ENCODE measurements at places on chromosomes 11 and 22.

- no peak for DNase-seq
Observed at GRCh38 chr11:67332081-67332691, 21.2 kb downstream of the POLD4 start.

DNA sequence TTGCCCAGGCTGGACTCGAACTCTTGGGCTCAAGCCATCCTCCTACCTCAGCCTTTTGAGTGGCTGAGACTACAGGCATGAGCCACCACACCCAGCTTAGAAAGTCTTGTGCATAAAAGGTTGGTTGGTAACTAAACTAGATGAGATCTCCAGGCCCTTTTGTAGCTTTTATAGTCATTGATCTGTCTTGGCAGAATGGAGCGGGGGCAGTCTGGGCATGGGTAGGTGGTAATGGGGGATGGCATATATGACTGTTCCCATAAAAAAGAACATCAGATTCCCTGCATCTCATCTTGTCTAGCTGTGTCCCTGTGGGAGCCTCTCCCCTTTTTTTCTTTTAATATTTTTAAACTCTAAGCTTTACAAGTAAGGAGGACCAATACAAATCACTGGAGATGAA is 30.2 kb downstream of the ABCC8 start:
- DNase-seq, result no peak

- peak; percentile 42 for DNase-seq
Observed at GRCh38 chr11:77779935-77780334, 40.6 kb downstream of the RSF1 start.

DNA sequence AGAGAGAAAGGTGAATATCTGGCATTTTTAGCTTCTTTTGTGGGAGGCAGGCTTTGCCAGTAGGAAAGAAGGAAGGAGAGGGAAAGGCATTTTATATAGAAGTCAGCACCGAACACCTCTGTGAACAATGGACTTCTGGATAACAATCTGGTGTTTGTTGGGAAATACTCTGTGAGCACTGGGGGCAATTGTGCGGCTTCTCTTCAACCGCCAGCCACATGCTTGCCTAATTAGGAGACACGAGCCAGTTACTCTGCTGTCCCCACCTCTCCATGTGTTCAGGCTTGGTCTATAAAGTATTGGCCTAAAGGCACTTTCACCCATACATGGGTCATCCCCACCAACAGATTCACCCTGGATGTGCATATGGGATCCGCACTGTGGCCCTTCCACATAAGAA is 523.6 kb downstream of the NTM start:
- no peak for DNase-seq

- peak; percentile 62 for DNase-seq
Observed at GRCh38 chr11:131666006-131666405, 295.6 kb downstream of the NTM start.

DNA sequence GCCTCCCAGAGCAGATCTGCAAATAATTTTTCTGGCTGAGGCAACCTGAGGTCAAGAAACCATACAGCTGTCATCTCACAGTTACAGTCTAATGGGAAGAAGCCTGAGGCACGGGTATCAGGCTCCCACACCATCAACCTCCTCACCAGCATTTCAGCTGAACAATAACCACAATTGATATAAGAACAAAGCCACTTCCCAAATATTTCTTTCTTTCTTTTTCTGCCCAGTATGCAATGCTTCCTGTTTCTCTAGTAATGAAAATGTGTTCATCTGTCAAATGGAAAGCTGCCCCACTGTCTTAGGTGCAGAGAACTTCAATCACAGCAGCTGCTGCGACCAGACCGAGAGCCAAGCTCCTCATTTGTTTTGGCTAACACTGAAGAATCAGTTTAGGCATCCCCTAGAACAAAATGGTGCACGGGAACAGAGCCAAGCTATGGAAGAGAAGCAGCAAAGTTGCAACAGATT is 108.4 kb downstream of the BLID start:
- DNase-seq, result no peak

- no peak for DNase-seq
Observed at GRCh38 chr11:8361206-8361605, 97.5 kb upstream of the LMO1 start.

DNA sequence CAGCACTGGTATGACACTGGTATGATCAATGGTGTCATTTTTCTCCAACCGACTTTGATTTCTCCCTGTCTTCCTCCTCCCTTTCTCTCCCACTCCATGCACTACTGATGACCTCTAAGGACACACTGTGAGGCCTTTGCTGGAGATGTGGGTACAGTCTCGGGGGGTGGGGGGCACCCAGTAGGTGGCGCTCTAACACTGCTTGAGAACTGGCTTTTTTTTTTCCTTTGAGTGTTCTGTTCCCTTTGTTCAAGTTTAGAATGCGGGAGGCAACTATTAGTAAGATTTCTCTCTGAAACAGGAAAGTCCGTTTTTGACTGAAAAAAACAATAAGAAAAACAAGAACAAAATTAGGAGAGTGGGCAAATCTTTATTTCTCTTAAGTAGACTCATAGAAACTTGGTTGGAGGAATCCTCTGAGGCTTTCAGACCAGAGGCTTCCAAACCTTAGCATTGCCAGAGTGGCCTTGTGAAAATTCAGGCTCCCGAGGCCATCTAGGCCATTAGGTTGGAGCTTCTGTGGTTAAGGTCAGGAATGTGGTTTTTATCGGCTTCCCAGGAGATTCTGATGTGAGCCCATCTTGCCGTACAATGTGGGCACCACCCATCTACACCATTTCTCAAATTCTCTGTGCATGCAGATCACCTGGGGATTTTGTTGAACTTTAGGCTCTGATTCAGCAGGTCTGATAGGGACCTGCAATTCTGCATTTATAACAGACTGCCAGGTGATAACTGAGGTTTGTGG is 43.2 kb downstream of the PANX1 start:
- peak; percentile 8 for DNase-seq

DNA sequence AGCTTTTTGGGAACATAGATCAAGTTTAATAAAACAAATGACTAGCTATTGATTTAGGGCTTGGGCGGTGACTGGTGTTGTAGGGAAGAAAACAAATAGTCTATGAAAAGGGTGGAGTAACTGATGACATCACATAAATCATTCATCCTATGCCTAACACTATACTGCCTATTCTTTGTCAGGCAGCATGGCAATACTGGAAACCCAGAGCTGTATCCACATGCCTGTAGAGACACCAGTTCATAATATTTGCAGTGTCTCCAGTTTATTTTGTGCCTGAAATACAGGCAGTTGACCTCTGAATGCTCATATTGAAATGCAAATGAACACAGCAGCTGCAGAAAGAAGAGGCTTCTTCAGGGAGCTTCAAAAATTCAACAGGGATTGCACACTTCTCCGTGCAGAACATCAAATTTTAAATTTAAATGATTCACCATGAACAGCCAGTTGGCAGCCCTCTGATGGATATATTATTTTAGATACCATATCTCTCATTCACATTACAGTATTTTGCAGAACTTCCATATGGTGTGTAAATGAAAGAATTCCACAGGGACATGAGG is 283.1 kb upstream of the CTSC start:
- DNase-seq, result no peak

DNA sequence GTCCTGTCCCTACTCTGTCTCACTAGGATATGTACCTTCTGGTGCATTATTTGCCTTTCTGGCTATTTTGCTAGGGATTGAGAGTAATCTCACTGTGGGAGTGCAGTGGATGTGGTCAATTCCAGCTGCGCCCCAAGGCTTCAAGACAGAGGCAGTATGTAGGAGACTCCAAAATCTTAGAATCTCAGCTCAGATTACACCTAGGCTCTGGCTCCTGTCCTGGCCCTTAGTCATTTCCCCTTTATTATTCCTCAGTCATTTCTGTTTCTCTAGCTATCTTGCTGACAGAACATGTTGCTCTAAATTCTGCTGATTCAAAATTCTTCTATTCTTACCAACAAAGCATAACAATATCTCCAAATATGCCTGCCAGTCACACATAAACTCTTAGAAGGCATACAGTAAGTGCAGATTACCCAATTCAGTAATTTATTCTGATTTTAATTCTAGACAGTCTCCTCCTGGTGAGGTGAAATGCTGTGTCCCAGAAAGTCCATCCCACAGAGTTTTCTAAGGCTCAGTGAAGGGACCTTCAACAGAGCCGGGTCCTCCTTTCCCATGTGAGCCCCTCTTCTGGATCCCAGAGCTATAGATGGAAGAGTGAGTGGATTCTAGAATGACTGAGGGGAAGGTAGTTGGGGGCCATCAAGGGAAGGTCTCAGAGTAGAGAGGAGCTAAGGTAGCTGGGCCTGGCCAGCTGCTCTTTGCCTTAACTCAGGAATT is 24.3 kb upstream of the GLYATL1 start:
- no peak for DNase-seq

GRCh38 chr11:14015711-14016110 is 53.2 kb downstream of the SPON1 start:
- no peak for DNase-seq

DNA sequence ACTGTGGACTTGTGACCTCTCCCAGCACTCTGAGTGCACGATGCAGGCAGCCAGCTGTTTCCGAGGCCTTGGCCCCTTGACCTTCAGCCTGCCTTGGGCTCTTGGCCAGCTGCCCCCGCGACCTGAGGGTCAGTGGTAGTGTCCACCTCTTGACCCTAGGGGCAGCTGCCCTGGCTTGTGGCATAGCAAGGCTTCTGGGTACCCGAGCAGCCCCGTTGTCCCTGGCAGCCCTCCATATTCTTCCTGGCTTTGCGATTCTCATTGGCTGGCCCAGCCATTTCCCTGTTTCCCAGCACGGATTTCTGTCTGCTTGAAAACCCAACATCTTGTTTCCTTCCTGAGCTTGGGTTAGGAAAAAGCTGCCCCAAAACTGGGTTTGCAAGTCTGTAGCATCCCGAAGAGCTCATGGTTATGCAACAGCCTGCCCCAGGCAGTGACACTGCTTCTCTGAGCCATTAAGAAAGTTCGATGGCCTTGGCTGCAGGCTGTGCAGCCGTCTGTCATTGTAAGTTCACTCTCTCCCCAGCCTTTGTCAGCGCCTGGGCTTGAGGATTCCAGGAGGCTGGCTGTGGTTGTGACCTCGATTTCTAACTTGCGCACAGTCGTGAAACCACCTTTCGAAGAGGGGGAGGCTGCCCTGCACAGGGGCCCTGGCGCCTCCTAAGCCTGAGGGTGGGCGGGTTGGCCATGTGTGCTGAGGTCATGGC is 48.8 kb downstream of the FBLN1 start:
- no peak for DNase-seq

GRCh38 chr11:86518211-86518610 is 143.5 kb downstream of the CCDC81 start:
- DNase-seq, result no peak

- DNase-seq, result no peak
Observed at GRCh38 chr11:68135161-68135560, 14.0 kb upstream of the CHKA start.

GRCh38 chr11:34874202-34874601 is 42.0 kb downstream of the APIP start:
- DNase-seq, result no peak
